Stimulated activated CD4-positive, alpha-beta T cell treated with anti-CD3 and anti-CD28 coated beads, Interleukin-4, amount 100 ng/mL, for 24 hours (primary cell): ENCODE measurements at places on chromosomes 1 and 21.
A peak's percentile ranks its signal among the peaks of the same experiment; 100 is the strongest.

- no peak for DNase-seq
Measured at GRCh38 chr1:7002728-7003127, 217.5 kb downstream of the CAMTA1 start.

GRCh38 chr1:223067914-223068313 lies 75.1 kb downstream of the TLR5 start:
- DNase-seq: no peak

DNA sequence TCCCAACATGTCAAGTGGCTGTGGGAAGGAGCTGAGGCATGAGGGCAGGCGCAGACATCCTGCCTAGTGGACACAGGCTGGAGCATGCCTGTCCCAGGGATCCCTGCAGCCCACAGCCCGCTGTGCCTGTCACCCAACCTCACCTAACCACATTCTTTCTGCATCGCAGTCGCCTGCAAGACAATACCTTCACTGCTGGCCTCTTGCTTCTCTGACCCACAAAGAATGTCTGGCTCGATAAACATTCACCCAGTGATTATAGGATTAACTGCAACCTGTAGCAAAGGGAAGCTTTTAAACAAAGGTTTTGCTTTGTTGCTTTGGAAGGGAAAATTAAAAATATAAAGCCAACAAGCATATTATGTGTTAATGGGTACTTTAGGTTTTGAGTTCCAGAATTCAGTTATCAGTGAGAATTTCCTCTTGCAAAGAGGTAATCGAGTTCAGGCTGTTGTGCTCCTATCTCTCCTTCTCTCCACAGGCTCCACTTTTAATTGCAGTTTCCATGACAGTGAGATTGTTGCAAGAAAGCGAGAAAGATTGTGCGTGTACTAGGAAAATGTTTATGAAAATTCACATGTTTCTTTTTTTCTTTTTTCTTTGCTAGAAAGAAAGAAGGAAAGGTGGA lies 40.0 kb upstream of the ZNF648 start:
- no peak for DNase-seq

DNA sequence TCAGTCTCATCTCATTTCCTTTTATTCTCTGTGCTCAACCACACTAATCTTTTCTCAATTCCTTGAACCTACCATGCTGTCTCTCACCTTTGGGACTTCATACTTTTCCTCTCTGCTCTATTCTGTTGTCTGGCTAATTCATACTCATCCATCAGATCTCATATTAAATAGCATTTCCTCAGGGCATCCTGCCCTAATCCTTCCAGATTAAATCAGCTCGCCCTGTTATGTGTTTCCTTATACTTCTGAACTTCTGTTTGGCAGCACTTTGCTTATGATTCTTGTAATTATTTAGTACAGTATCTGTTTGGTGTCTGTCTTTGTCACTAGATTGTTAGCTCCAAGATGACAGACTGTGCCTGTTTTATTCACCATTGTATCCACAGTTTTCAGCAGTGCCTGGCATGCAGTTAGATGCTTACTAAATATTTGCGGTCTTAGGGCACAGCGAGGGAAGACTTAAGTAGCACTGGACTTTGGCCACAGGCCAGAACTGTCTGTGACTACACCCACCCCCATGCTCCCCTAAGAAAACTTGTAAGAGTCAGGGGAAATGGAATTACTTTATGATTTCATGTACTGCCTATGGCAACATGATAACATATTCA lies 9.9 kb upstream of the CAP1 start:
- no peak for DNase-seq

GRCh38 chr1:106548726-106549125 lies 507.7 kb upstream of the PRMT6 start:
- no peak for DNase-seq

DNA sequence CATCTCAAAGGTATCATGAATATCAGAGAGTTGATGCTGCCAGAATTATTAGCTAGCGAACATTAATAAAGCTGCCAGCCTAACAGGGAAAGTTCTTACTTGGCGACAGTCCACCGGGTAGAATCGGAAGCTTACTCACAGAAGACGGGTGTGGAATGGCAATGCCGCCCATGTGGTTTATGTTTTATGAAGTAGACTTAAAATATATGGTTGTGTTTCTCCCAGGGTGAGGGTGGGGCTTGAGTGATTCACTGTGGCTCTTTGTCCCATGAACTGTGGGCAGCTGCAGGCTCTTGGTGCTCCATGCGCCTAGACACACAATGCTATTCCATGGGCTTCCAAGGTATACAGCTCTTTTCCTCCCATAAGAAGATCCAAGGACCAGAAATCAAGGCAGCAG lies 162.7 kb downstream of the PIGK start:
- DNase-seq: no peak

- no peak for DNase-seq
Measured at GRCh38 chr1:213171711-213172110, 120.7 kb downstream of the RPS6KC1 start.

GRCh38 chr1:197915862-197916499 lies 1.2 kb upstream of the LHX9 start:
- DNase-seq: no peak

DNA sequence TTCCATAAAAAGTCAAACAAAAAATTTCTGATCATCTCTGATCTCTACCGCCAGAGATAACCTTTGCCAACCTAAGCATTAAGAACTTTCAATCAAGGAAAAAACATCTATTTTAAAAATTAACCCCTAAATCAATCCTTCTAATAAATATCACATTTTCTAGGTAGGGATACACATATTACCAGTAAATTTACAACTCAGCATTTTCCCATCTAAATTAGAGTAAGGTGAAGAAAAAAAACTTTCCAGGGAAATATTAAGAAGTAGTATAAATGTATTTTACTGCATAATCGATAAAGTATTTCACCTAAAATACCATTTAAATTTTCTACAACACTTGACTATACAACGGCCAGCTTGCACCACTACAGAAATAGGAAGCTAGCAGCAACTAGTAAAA lies 1.5 kb downstream of the STX6 start:
- no peak for DNase-seq

DNA sequence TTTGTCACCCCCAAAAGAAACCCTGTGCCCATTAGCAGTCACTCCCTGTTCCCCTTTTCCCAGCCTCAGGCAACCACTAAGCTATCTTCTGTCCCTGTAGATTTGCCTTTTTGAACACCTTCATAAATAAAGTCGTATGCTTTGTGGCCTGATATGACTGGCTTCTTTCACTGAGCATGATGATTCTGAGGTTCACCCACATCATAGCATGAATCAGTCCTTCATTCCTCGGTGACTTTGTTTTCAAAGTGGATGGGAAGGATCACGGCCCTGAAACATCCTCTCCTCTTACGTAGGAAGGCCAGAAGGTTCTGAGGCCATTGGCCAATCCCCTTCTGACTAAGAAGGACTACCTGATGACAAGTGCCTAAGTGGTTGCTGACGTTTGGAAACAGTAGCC lies 39.1 kb downstream of the NIPAL3 start:
- DNase-seq: no peak

DNA sequence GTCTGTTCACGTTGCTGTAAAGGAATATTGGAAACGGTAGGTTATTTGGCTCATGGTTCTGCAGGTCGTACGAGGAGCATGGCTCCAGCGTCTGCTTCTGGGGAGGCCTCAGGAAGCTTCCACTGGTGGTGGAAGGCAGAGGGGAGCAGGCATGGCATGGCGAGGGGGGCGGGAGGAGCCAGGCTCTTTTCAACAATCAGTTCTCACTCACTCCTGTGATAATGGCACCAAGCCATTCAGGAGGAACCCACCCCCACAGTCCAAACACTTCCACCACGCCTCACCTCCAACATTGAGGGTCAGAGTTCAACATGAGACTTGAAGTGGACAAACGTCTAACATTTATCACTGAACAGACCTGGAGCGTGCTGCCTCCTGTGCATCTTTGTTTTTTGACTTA lies 141.2 kb downstream of the PGBD5 start:
- no peak for DNase-seq

- DNase-seq: no peak
Measured at GRCh38 chr1:7007902-7008301, 222.6 kb downstream of the CAMTA1 start.

DNA sequence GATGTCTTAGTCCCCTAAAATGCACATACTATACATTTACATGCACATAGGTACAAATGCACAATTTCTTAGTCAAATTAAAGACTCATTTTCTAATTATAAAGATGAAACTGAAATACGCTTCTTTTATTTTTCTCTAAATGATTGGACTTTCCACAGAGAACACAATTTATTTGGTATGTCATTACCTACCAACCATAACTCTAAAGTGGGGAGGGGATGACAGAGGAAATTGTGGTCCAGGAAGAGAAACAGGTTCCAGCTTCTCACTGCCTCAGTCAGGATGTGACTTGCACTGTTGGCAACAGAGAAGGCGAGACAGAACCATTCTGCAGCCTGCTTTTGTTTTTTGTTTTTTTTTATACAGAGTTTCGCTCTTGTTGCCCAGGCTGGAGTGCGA lies 1189.2 kb downstream of the PLA2G4A start:
- DNase-seq: no peak

DNA sequence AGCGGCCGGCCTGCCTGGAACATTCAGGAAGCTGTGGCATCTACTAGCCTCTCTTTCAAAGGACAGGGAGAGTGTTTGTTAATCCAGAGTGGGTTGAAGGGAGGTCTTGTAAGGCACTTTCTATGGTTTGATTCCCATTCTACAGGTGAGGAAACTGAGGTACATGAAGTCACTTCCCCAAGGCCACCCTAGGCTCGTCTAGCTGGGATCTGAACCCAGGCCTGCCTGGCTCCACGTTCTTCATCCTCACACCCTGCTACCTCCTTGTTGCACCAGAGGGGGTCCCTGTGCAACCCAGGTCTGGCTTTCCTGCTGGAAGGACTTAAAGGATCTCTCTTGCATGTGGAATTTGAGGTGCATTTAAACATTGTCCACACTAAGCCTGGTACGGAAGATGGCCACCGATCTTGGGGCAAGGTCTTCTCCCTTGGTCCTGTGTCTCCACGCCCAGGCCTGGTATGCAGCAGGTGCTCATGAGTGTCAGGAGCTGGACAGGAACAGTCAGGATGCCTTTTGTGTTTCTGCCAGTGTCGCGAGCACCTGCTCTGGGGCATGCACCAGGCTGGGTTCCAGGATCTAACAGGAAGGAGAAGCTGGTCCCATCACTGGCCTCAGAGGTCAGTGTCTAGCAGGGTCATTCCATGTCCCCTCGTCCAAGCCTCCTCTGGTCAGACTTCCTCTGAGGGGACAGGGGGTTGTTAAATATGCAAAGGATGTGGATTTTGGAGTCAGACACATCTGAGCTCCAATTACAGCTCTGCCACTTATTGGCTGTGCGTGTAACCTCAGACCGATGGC lies 103.2 kb upstream of the RUNX3 start:
- DNase-seq: no peak

GRCh38 chr1:204723131-204723787 lies 37.7 kb upstream of the LRRN2 start:
- DNase-seq: no peak

DNA sequence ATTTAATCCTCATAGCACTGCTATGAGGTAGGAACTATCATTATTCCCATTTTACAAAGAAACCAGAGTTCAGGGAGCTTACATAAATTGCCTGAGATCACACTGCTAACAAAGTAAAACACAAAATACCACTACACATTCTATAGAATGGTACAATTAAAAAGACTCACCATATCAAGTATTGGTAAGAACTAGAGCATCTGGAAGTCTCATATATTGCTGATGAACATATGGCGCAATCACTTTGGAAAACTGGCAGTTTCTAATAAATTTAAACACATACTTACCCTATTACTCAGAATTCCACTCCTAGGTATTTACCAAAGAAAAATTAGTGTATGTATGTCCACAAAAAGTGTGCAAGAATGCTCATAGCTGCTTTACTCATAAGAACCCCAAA lies 261.5 kb downstream of the RRAGC start:
- DNase-seq: no peak

GRCh38 chr1:171743081-171743870 lies 1.4 kb upstream of the VAMP4 start:
- peak; percentile 29 for DNase-seq

DNA sequence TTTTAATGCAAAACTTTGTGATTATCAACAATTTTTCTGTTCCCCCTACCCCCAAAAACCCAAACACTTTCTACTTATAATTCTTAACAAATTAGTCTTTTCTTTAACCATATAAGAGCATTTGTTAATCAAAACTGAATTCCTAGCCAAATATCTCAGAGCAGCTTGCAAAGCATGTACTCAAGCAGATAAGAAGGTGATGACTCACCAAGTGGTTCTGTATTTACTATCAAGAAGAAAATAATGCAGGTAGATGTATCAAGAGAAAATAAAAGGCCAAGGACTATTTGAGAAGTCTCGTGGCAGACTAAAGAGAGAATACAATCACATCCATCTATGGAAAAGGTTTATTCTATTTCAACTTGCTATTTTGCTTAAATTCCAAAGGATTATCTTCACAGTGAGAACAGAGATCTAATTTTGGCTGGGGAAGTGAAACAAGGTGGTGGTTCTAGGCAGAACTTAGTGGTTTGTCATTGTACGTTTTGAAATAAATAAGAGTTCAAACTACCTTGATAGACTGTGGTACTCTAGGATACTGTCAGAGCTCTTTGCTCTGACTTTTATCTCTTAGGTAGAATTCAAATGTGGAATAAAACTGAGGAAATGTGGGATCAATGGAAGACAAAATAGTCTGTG lies 94.7 kb upstream of the NRIP1 start:
- DNase-seq: no peak

GRCh38 chr1:226976276-226976977 lies 36.3 kb downstream of the COQ8A start:
- DNase-seq: no peak

DNA sequence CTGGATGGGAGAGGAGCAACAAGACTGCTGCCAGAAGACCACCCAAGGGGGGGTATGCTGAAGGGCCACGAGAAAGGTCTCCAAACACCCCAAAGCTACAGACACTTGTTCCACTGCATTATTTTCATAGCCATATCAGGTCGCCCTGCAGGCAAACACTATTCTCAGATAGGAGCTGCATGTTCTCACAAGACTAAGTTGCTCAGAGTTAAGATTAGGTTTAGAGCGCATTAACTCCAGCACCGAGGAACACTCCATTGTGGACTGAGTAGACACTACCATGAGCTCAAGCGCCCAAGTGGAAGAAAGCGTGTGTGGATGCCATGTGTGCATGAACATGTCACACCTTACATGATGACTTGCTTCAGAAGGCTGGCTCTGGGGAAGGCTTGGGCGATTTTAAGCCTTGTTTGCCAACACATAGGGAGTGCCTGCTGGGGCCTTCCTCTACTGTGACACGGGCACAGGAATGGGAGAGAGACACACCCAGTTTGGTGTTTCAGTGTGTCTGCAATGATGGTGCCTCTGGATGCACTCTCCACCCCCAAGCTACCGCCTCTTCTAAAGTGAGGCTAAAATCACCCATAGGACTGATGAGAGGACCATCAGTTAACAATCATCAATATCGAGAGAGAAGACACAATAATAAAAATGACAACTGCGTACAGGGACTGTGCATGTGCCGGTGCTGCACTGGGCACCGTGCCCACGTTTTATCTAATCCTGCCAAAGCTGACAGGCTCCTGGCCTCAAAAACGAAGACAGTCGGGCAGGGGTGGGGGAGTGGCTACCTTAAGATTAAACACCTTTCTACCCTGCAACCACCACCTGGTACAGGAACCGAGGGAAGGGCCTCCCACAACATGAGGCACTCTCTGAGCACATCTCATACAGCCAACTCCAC lies 34.9 kb downstream of the SSBP3 start:
- DNase-seq: no peak

GRCh38 chr1:89041119-89041641 lies 18.5 kb upstream of the GBP3 start:
- no peak for DNase-seq

GRCh38 chr1:165068741-165069140 lies 287.8 kb downstream of the LMX1A start:
- no peak for DNase-seq

- DNase-seq: no peak
Measured at GRCh38 chr21:43892984-43893535, 28.0 kb downstream of the AGPAT3 start.

- DNase-seq: no peak
Measured at GRCh38 chr1:59076612-59077011, 220.3 kb upstream of the FGGY start.
